Activated CD4-positive, alpha-beta T cell treated with anti-CD3 and anti-CD28 coated beads for 36 hours (primary cell): ENCODE measurements at places on chromosomes 2 and 18.

- DNase-seq = no peak
Measured at GRCh38 chr2:143157001-143157400, 27.8 kb downstream of the ARHGAP15 start.

DNA sequence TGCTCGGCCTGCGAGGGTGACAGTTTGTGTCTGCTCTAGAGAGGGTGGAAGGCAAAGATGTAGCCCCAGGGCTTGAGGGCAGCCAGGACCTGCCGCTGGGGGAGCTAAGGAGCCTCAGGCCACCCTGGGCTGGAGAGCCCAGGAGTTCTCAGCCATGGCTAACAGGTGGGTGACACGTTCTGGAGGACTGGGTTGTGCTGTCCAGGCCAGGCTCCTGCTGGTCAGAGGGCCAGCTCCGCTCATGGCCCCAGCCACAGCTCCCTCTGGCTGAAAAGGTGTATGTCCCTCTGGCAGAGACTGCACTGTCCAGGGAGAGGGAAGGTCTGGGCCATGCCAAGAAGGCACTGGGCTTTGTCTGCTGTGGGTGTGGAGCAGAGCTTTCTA lies 19.2 kb downstream of the TMEM185B start:
- DNase-seq = no peak

DNA sequence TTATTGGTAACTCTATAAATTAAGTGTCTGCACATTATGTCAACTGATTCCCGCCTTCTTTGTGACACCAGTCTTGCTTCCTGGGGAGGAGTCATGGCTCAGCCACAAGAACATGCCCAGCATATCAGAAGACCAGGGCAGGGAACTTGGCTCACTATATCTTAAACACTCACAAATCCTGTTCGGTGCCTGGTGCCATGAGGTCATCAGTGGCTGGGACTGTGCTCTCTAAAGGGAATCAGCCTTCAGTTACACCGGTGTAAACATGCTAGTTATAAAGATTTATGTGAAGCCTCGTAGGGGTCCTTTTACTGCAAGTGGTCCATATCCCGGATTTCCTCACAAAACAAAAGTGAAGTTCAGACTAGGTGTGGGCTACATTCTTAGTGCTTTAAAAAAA lies 73.1 kb upstream of the ZNF521 start:
- no peak for DNase-seq

DNA sequence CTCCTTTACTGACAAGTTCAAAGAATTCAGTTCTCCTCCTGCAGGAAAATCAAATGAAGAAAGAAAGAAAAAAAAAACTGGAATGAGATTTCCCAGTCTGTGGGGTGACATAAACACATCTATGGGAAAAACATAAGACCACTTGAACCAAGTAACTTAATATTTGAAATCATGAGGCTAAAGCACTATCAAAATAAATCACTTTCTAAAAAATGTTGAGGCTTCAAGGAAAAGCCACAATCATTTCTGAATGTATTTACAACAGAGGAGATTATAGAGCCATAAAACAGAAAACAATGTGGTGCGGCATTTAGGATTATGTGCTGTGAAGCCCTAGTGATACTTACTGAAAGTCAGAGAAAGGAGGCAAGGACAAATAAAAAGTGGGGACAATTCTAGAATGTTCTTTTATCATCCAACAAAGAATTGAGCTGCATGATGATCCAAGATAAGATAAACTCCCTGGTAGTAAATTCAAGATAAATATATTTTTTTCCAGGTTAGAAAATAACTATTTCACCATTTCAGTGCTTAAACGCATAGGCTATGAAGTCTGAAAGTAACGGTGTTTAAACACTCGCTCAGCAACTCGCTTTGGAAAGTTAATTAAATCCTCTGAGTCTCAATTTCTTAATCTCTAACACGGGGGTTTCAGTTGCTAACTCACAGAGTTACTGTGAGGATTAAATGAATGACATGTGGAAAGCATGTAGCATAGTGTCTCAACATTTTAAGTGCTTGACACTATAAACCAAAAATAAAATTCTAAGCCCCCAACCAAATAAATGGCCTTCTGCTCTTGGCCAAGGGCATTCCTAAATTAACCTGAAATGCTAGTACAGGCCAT lies 288.5 kb downstream of the AGPS start:
- no peak for DNase-seq
